NB4 (cell line): ENCODE measurements at places on chromosomes 7 and 10.
A peak's percentile ranks its signal among the peaks of the same experiment; 100 is the strongest.

DNA sequence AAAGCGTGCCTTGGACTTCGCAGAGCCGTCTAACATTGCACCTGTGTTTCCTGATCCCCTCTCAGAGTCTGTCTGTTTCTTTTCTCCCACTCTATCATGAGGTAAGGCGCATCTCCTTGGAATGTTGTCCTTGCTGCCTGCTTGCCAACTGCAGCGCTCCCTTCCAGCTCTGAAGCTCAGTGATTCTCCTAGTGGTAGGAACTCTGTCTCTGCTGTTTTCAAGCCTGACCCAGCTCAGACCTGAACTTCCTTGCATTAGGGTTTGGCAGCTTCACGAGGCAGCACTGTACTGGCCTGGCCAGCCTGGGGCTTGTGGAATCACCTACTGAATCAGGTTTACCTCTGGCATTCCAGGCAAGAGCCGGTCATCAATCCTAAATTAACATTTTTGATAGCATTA, 123.9 kb downstream of the CREB5 start:
- DNase-seq: no peak

- peak; percentile 93 for DNase-seq
Observed at GRCh38 chr10:124619195-124619594, 125.0 kb downstream of the FAM53B start.

- DNase-seq: no peak
Observed at GRCh38 chr10:54808186-54808935, 7.3 kb upstream of the PCDH15 start.

GRCh38 chr7:99955247-99955646, 20.6 kb downstream of the AZGP1 start:
- no peak for DNase-seq

- DNase-seq: peak; percentile 99
Observed at GRCh38 chr7:1044189-1045068, at the start of gene GPR146. Gene GPR146, plus strand, starts transcription at chr7:1044546. Its CDS starts 12,970 bp downstream, at chr7:1057516.

GRCh38 chr10:28734938-28735759, 57.8 kb downstream of the BAMBI start:
- peak; percentile 18 for DNase-seq

GRCh38 chr7:154862153-154862791, 140.7 kb downstream of the PAXIP1 start:
- DNase-seq: no peak
